ENCODE measurements at places on chromosomes 4 and X. TPM values are rescaled to one million over a fixed set of nuclear protein-coding genes. Genes with fewer than 3 reads are reported as not detected.

GRCh38 chr4:23788460-23788859 is 101.4 kb downstream of the PPARGC1A start:
- DNase-seq: peak; percentile 40

DNA sequence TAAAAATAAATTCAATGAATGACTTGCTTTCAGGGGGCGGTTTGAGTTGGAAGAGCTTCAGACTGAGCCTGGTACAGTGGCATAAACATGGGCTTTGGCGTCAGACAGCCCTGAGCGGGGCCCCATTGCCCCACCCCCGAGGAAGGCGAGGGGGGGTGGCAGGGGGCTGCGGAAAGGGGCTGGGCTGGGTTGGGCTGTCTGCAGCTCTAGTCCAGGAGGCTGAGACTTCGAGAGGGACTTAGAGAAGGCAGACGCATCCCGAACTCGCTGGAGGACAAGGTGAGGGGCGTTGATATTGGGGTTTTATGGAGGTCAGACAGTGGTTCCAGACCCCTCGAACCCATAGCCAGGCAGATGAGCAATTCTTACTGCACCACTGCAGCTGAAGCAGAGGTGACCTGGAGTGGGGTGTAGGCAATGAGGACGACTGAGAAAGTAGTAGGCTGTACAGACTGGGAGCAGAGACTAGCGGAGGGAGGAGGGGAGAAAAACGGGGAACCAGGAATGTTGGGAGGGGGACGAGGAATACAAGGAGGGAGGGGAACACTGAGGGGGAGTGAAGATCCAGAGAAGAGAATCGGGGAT is at the start of gene MAGED2:
MAGED2 (plus strand) TSS at position 222 of the 585 bp plus-strand sequence. CDS start 1,587 bp downstream, outside the sequence.
- DNase-seq: peak; percentile 34

GRCh38 chr4:184364100-184364921 is 110.0 kb downstream of the IRF2 start:
- no peak for DNase-seq

DNA sequence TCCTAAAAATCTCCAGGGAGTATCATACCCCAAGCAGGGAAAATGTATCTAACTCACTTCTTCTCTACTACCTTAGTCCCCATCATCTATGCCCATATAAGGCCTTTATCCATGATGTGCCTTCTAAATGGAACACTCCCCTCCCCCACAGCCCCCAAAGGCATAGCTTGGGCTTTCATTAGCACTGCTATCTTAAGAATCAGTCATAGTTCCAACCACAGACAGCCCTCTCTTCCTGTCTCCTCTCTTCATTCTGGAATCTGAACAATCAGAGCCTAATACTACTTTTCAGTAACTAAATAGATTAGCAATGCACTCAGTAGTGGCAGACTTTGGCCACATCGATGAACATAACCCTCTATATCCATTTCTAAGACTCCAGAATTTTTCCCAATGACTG is 313.2 kb upstream of the DKK2 start:
- no peak for DNase-seq

GRCh38 chr4:66091786-66092185 is 421.5 kb upstream of the EPHA5 start:
- DNase-seq: peak; percentile 21

- peak; percentile 20 for DNase-seq
Measured at GRCh38 chrX:10039821-10040793, 72.9 kb downstream of the CLDN34 start.

- no peak for DNase-seq
Measured at GRCh38 chrX:134258202-134258601, 21.2 kb downstream of the CCDC160 start.

GRCh38 chr4:189809241-189809735 is 131.4 kb upstream of the FRG1 start:
- DNase-seq: no peak

DNA sequence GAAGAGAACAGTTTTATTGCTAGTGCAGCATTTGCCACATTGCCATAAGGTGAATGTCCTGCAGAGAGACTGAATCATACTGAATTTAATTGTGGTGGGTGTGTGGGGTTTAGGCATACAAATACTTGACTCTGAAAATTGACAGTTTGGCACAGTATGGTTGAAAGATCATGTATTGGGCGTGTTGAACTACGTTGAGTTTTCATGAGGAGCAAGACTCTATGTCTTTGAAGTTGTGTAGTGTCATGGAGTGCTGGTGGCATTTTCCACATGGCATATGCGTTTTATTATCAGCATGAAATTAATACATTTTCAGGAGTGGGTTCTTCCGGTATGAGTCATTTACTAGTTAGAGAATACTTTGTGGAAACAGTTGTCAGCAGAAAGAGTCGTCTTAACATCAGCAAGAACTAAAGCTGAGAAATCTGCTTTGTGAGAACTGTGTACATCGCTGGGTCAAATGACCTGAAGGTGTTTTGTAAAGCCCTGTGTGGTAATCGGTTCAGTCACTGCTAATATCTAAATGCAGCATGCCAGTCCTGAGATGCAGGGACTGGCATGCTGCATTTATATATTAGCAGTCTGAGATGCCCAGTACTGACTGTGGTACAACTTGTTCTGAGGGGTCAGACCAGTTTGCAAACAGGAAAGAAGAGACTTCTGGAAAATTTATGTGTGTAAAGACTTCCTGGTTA is 50.3 kb downstream of the ARHGAP10 start:
- peak; percentile 65 for DNase-seq

DNA sequence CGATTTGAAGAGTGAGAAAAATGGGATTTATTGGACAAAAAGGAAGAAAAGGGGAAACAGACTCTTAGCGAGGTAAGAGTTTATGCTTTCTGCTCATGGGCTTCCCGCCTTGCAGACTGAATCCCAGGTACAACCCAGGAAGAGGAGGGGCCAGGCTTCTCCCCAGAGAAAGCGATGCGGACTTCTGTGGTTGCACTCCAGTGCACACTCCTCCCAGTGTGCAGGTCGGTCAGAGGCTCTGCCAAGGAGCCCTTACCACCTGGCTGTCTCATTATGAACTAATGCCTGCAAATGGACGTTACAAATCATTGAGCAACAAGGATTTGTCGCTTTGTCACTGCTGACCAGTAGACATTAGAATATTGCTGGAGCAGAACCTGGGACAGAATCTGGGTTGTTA is 39.9 kb upstream of the GLRA2 start:
- no peak for DNase-seq

The EREG gene
- 2.0 TPM for polyA plus RNA-seq

The SRPX gene
- polyA plus RNA-seq: 180 TPM

The ZNF630 gene
- 0.32 TPM for polyA plus RNA-seq

The GABRQ gene
- polyA plus RNA-seq: not detected
